Fibroblast of skin of left quadriceps (primary cell): ENCODE measurements at places on chromosomes 11 and 22.
A peak's percentile ranks its signal among the peaks of the same experiment; 100 is the strongest.

- DNase-seq = no peak
These were observed 17.9 kb upstream of the SESN3 start for GRCh38 chr11:95248666-95249467.

DNA sequence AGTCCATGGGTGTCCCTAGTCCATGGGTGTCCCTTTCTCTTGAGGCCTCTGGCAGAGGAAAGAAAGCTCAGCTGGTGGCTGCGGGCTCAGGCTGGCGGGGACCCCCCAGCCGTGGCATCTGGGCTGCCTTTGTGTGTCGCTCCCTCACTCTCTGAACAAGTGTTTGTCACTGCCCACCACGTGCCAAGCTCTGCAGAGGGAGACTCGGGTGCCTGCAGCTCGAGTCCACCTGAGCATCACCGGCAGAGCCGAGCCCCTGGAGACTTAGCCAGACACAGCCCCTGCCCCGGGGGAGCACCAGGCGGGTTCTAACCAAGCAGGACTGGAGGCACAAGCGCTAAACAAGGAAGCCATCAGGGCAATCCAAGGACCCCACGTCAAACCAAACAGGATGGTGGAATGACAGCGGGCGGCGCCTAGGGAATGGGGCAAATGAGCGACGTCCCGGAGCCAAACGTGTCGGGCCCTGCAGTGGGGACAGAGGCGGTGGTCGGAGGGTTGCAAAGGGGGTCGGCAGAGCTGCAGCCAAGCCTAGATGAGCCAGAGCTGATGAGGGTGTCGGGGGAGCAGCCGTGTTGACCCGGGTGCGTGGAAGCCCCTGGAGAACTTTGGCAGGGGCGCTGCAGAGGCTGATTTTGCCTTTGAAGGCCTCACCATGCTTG, 2.1 kb upstream of the GRAMD4 start:
- DNase-seq = no peak

DNA sequence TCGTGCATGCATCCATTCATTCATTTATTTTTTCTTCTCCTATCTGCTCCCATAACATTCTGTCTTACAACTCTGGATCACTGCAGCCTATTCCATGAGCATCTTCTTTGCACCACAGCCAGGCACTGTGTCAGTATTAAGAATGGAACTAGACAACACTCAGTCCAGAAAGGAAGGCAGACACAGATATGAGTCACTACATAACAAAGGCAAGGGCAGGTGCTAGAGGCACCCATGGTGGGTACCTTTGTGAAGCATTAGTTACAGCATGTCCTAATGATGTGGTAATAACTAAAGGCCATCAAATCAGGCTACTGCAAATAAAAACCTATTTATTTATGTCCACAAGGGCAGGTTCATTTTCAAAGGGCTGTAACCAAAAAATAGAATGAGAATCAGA, 28.1 kb downstream of the TENM4 start:
- no peak for DNase-seq

- DNase-seq = no peak
These were observed 27.0 kb downstream of the NCAPD3 start for GRCh38 chr11:134196756-134197155.

GRCh38 chr11:118691926-118692830, 12.7 kb upstream of the TREH start:
- peak; percentile 6 for DNase-seq

- DNase-seq = no peak
These were observed 19.8 kb downstream of the ARL14EP start for GRCh38 chr11:30342736-30343166.

GRCh38 chr11:29119707-29120618, 896.9 kb downstream of the KCNA4 start:
- peak; percentile 55 for DNase-seq

- peak; percentile 70 for DNase-seq
These were observed 1335.0 kb downstream of the BRD1 start for GRCh38 chr22:48492366-48493320.

- DNase-seq = no peak
These were observed 8.9 kb downstream of the MRTFA start for GRCh38 chr22:40627612-40628011.

- DNase-seq = no peak
These were observed 9.0 kb upstream of the FLRT1 start for GRCh38 chr11:64026575-64027205.

GRCh38 chr11:46611526-46612304, 5.3 kb downstream of the HARBI1 start:
- no peak for DNase-seq

- DNase-seq = no peak
These were observed 342.3 kb upstream of the CCDC179 start for GRCh38 chr11:23202611-23203010.

DNA sequence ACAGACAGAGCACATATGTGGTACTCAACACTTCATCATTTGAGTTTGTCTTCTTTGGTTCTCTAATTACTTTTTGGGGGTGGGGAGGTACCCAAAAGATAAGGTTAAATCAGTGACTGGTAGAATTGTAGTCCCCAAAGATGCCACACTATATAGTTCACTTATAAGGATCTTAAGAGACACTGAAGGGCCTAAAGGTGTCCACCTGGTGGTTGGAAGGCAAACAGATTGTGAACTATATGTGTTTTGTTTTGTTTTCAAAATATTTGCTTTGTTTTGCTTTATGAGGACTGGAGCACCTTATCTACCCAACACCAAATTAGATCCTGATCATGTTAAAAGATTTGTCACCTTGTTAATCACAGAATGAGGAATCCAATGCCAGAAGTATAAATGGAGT, 136.1 kb downstream of the DCDC1 start:
- no peak for DNase-seq

GRCh38 chr22:22711532-22711913, 67.1 kb downstream of the GGTLC2 start:
- DNase-seq = no peak

- DNase-seq = no peak
These were observed 97.2 kb upstream of the CEP126 start for GRCh38 chr11:101817581-101817980.

DNA sequence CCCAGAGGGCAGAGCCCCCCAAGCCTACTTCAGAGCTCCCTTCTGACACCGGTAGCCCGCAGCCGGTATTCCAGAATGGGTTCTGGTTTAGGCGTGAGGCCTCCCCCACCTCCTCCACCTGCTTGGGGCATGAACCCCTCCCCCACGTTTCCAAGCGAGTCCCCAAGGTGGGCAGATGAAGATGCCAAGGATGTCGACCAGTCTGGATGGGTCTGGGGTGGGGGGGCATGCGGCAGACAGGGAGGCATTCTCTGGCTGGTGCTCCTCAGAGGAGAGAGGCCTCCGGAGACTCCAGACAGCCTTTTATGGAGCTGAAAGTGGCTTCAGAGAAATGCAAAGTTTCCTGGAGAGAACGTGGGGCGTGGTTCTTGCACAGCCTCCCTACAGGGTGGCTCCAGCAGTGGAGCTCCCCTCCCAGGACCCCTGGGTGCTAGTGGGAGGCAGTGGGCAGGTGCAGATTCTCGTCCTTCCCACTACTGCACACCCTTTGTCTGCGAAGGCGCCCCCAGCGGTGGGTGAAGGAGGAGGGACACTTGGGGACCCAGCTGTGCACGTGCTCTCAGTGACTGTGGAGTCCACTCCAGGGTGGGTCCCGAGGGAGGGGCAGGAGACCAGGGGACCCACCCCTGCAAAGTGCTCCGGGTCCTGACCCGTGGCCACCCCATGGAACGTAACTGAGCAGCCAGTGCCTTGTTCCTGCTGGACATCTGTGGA, 4.2 kb downstream of the CCND1 start:
- DNase-seq = no peak

DNA sequence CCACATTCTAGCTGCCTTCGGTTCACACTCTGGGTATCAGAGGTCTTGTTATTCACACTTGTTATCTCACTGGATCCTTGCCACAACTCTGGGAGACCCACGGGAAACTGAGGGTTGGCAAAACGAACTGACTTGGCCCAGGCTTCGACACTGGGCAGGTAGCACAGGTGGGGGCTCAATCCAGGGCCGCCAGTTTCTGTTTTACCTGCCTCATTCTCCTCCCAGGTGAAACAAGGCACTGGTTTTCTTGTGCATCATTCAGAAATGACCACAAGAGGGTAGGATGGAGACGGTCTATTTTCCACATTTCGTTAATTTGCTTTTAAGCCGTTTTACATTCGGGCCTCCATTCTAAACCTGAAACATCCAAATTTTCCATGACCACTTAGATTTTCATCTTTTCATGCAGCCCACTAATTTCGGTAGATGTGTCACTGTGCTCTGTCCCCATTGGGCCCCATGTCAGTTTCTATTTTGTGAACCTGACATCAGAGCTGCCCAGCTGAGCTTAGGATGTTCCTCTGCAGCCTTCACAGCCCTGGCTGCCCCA, 108.1 kb downstream of the KIAA1671 start:
- no peak for DNase-seq

GRCh38 chr22:32354360-32355351, 3.0 kb upstream of the RFPL3 start:
- peak; percentile 14 for DNase-seq

DNA sequence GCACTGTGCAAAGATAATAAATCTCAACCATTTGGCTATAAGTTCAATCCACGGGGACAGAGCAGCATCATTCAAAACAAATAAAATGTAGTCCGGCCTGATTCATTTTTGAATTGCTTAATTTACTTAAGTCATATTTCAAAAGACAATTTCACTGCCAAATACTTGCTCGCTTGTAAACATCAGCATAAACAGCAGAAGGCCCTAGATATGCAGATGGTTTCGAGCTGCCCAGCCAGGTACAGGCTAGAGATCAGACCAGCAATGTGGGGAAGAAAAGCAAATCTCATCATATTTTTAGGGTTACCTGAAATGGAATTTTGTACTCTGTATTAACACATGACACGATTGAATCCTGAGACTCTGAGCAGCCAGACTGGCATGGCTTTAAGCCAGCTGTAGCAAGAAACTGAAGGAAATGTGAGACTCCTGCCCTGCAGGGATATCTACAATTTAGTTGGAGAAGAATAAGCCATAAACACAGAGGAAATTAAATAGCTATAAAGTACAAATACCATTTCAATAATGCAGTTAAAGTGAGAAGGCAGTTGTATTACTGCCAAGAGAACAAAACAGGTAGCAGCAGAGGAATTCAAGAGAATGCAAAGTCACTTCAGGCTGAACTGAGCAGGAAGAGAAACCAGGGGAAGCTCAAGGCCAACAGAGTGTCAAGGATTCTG, 440.3 kb downstream of the ETS1 start:
- DNase-seq = no peak

DNA sequence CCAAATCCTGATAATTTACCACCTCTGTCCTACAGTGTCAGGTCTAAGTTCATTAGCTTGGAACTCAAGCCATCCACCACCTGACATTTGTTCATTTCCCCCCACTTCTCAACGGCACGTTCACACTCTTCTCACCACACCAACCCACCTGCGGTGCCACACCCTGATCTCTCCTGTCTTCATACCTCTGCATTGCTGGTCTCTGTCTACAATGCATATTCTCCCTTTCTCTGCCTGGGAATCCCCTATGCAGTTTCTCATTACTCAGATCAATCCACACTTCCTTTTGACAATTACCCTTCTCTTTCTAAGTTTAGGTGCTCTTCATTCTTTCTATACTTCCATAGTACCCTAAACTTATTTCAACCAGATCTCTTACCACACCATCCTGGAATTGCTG, 20.4 kb upstream of the EMSY start:
- no peak for DNase-seq

DNA sequence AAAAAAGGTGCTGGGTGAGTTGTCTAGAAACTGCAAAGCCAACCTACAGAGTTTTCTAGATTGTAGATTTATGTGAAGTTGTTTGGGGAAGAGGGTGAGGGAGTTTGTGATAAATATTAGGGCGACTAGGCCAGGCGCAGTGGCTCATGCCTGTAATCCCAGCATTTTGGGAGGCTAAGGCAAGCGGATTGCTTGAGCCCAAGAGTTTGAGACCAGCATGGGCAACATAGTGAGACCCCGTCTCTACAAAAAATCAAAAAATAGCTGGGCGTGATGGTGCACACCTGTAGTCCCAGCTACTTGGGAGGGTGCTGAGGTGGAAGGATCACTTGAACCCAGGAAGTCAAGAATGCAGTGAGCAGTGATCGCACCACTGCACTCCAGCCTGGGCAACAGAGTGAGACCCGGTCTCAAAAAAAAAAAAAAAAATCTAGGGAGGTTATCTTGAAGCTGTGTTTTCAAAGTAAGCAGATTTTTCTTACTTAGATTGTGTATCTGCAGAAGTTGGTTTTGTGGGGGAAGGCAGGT, 844 bp downstream of the APOL6 start:
- DNase-seq = no peak

DNA sequence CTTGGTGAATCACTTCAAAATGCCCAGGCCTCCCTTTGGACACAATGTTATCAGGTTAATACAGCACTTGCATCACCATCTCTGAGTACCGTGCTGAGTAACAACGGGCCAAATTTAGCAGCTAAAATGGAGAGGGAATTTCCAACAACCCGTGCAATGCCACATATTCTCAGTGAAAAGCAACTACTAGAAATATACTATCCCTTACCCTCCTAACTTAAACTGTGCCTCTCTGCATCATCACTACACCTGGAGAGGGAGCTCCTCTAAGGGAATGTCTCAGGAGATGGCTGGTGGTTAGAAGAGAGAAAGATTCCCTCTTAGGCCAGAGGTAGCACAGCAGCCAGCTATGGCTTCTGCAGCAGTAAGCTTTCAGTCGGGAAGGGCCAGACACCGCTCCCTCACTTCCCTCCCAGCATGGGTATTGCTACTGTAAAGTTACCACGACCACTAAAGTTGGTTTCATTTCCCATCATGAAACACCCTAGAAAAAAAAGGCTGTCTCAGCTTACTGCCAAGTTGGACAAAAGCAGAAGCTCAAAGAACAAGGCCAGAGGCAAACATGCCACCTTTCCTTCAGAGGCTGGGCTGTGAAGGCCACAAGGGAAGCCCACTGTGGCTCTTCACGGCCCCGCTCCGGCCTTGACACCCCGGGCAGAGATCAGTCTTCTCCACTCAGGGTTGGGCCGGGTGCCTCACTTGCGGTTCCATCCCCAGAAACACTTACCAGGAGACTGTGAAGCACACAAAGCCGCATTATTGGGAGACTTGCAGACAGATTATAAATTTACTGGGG, 3.9 kb downstream of the MAML2 start:
- DNase-seq = no peak

DNA sequence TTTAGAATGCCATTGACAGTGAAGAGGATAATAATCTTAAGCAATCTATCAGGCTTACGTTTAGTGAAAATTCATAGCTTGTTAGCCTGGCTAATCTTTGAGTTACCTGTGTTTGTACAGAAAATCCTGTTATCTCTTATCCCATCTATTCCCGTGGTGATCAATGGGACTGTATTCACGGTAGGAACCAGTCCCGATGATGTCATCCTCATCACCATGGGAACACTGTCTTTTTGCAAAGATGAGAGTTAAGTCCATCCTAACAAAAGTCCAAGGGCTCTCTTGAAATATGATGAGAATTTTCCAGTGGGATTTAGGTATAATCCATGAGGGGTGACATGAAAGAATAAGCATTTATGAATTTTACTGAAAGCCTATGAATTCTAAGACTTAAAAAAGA, 762.2 kb downstream of the ETS1 start:
- DNase-seq = no peak
